ENCODE measurements at places on chromosomes 3 and 15.

DNA sequence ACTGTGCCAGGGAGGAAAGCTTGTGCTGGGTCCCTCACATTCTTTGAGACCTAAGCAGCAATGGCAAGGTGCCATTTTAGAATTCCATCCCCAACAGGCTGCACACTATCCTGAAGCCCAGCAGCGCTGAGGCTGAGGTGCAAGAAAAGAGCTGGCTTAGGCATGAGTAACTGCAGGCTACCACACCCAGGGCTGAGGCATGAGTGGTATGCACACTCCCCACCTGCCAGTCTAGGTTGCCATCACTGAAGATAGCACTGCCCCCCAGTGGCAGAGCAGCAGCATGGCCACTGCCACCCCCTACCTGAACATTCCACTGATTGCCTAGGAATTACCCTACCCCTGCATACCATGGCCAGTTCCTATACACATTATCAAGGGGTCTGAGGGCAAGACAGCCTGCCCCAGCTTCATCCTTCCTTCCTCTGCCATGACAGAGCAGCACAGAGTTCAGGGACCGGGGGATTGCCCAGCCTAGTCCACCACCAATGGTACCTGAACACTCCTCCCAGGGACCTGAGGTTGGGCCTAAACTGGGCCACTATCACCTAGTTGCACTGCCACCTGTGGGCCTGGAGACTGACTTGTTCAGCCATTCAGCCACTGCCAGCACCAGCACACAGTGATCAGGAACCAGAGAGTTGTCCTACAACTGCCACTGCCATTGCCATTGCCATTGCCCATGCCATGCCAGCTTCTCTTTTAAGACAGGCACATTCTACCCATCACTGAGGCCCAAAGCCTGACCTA is 129.8 kb downstream of the SATB1 start:
- peak; percentile 78 for DNase-seq

DNA sequence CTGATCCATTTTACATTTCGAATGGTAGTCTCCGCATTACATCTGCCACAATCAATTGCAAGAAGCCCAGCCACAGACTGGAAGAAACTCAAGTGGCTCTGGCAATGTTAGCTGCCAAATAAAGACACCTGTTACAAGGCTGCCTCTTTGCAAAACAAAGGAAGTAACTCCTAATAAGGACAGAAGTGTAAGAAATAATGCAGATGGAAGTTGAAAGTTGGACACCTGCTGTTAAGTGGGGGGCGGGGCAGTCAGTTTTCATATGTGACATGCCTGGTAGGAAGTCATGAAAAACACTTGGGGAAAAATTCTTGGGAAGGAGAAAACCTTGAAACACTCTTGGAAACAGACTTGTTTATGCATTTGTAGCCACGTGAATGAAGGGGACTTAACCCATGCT is 54.1 kb upstream of the ATP2C1 start:
- peak; percentile 62 for DNase-seq

DNA sequence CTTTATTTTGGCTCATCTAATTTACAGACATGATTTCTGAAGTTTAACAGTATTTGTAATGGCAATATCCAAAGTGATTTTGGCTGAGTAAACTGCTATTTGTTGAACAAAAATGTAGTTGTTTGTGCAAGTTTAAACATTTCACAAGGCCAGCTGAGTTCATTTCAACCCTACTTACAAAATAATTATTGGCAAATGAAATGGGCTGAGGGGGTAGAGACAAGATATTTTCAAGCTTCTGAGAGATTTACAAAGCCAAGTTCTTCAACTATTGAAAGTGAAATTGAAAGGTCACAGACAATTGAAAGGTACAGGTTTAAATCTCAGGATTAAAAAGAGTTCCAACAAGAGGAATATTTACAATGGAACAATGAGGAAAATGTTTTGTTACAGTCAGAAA is 77.1 kb downstream of the DUT start:
- no peak for DNase-seq

GRCh38 chr3:142315083-142315482 is 89.7 kb upstream of the GK5 start:
- DNase-seq: no peak

DNA sequence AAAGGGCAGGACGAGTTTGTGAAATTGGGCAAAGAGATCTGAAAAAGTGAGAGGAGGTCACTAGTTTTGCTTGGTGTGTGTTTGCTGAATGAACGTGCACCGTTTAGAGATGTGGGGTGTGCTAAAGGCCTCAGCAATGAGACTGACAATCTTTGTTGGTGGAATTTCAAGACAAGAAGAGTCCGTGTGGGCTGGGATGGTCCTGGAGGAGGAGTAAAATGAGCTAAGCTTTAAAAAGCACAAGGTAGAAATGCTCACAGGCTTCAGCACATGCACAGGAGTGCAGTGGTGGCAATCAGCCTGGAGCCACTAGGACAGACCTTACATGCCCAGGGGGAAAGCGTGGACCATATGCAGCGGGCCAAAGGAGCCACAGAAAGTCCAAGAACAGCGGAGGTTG is 1.5 kb upstream of the CPLX3 start:
- no peak for DNase-seq
